Putamen (tissue), 1 donor: ENCODE measurements at places on chromosomes 3 and 15.
A peak's percentile ranks its signal among the peaks of the same experiment; 100 is the strongest.

- DNase-seq, result no peak
Measured at GRCh38 chr15:87348746-87349145, 907.8 kb downstream of the NTRK3 start.

DNA sequence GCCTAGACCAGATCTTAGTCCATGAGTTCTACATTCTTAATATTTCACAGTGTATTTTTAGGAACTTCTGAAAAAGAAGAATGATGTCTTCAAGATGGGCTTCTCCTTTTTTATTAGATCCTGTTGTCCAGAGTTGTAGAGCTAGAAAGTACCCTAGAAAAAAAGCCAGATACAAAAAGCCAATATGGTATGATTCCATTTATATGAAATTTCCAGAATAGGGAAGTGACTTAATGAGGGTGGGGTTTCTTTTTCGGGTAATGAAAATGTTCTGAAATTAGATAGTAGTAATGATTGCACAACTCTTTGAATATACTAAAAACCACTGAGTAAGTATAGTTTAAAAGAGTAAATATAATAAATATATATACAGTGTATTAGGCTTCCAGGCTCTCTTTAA lies 116.9 kb downstream of the NFKBIZ start:
- no peak for DNase-seq

DNA sequence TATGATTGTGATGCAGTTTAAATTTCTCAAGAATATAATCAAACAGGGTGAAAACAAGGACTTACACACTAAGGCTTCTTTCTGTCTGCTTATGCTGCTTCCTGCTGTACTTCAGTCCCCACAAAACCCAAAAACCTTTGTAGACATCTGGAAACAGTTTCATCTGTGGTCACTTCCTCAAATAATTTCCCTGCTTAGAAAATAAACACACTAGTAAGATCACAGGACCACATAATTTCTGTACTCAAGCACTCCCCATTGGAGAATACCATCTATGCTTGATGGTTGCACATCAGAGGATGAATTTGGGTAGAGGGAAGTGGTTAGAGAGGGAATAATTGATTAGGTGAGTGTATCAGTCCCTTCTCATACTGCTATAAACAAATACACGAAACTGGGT lies 266.2 kb downstream of the LSAMP start:
- no peak for DNase-seq

DNA sequence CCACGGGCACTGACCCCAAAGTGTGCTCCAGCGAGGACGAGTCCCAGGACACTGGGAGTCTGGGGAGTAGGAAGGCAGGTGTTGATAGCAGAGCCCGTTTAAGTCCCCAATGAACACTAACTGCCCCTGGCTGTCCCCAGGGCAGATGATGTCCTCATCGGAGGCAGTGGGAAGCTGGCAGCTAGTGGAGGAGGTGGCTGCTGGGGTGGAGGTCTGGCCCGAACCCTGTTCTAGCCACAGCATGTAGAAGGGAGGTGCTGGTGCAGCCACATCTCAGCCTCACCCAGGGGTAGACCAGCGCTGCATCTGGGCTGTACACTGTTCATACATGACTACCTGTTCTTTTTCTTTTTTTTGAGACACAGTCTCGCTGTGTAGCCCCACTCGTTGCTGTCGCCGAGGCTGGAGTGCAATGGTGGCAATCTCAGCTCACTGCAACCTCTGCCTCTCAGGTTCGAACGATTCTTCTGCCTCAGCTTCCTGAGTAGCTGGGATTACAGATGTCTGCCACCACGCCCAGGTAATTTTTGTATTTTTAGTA lies 51.8 kb downstream of the KLF13 start:
- DNase-seq, result no peak

- DNase-seq, result peak; percentile 19
Measured at GRCh38 chr3:59873576-59874230, 823.9 kb upstream of the CFAP20DC start.

DNA sequence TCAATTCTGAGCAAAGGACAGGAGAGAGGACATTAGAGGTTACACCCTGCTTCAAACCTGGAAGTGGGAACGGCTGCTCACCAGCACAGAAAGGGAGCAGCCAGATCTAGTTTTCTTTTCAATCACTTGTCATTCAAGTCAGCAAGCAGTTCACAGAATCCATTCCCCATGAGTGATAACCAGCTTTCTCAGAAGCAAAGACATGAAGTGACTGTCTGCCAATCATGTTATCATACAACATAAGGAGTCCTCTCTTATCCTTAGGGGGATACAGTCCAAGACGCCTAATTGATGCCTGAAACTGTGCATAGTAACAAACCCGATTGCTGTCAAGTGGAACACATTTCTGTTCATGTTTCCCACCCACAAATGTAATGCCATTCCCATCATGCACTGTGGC lies 54.7 kb downstream of the FAM98B start:
- no peak for DNase-seq

GRCh38 chr3:151726016-151726415 lies 7.7 kb upstream of the AADACL2 start:
- DNase-seq, result no peak
